HFFc6 (cell line): ENCODE measurements at places on chromosomes 2 and 18.
A peak's percentile ranks its signal among the peaks of the same experiment; 100 is the strongest.

GRCh38 chr2:85523062-85523902, 15.7 kb upstream of the MAT2A start:
- no peak for DNase-seq
- H3K4me1 ChIP-seq, result peaks cover 10% of the 10 kb centered on the region
- no peak overlapping the region for H3K4me3 ChIP-seq
- peaks cover 7% of the 10 kb centered on the region for H3K27me3 ChIP-seq
- no peaks in the 10 kb centered on the region for H3K36me3 ChIP-seq

GRCh38 chr2:223054193-223054781, 2.3 kb downstream of the KCNE4 start:
- H3K36me3 ChIP-seq, result peaks cover 20% of the 10 kb centered on the region
- peak; percentile 50 for DNase-seq
- peak overlapping the region; percentile 91 for H3K4me3 ChIP-seq
- H3K27ac ChIP-seq, result peak overlapping the region; percentile 82
- H3K27me3 ChIP-seq, result no peaks in the 10 kb centered on the region

DNA sequence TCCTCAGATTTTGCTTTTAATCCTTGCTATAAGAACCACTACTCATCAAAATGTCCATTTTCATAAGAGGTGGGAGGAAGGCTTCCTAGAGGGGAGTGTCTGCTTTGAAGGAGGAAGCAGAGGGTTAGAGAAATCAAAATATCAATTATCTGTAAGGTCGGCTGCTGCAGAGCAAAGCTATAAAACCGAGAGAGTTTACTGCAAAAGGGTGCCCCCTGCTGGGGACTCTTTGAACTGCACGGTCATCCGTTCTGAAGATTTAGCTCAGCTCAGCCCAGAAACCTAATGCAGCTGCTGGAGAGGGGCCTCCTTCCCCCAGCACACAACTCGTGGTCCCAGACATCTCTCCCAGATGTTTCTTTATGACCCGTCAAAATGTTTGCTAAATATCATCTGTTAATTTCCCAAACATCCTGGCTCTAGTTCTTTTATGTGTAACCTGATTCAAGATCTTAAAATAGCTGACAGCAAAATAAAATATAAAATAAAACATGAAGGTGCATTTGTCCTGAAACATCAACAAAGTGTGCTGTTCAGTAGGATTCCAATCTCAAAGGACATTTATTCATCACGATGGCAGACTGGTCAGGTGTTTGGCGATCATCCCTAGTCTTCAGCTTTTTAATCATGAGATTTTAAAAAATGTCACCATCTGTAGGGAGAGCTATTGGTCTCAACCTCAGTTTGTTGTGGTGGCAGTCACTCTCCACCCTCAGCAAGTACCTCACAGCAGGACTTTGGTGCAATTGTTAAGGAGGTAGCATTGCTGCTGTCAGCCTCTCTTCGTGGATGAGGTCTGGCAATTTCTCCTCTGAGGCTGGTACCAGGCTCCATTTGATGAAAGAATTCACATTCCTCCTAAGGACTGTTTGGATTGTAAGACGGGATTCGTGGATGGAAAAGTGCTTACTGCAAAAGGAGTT, 185.9 kb downstream of the MTX2 start:
- peak; percentile 53 for DNase-seq
- H3K36me3 ChIP-seq, result no peaks in the 10 kb centered on the region
- H3K4me3 ChIP-seq, result no peak overlapping the region
- H3K27ac ChIP-seq, result peak overlapping the region; percentile 54; the same call in 1 of the 2 replicates

DNA sequence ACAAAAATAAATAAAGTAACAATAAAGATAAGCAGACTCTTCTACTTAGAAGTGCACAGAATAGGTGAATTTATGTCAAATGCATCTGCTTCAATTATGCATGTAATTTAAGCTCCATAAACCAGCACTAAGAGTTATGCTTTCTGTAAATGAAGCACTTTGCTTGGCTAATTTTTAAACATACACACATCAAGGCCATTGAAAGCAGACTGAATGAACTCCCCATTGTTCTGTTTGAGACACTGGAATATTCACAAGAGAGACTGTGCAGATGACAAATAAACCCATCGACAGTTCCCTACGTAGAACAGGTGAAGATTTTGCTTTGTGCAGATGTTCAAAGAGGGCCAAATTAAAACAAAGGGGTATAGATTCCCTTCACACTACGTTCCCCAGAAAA, 133.4 kb downstream of the PID1 start:
- peaks cover 4% of the 10 kb centered on the region; the same call in 1 of the 2 replicates for H3K36me3 ChIP-seq
- H3K4me3 ChIP-seq, result no peak overlapping the region
- no peak overlapping the region for H3K27ac ChIP-seq
- H3K27me3 ChIP-seq, result no peaks in the 10 kb centered on the region
- peaks cover 17% of the 10 kb centered on the region for H3K4me1 ChIP-seq
- DNase-seq, result no peak
